Melanocyte of skin (primary cell): ENCODE measurements at places on chromosomes 12 and 14. TPM values are rescaled to one million over a fixed set of nuclear protein-coding genes. Genes with fewer than 3 reads are reported as not detected.

STAB2 gene
- total RNA-seq: not detected in 2 replicates

CD69 gene
- not detected in 2 replicates for total RNA-seq

CYP46A1 gene
- total RNA-seq: 0.15 and 0.33 TPM in 2 replicates

NKX2-1 gene
- not detected in 2 replicates for total RNA-seq

OR6C74 gene
- not detected in 2 replicates for total RNA-seq

ZNF140 gene
- 13.1 and 22.5 TPM in 2 replicates for total RNA-seq

HSP90B1 gene
- 492 and 822 TPM in 2 replicates for total RNA-seq

RNASE7 gene
- not detected in 2 replicates for total RNA-seq

NEUROD4 gene
- not detected in 2 replicates for total RNA-seq

SLC7A8 gene
- total RNA-seq: 24.1 and 37.4 TPM in 2 replicates

ING4 gene
- total RNA-seq: 23.6 and 23.8 TPM in 2 replicates

C12orf60 gene
- total RNA-seq: 11.3 and 22.7 TPM in 2 replicates

KCNJ8 gene
- under 0.01 and 0.73 TPM in 2 replicates for total RNA-seq
